Large intestine (tissue), 12 donors: ENCODE measurements at places on chromosomes 4 and X.
A peak's percentile ranks its signal among the peaks of the same experiment; 100 is the strongest.

- no peak for DNase-seq
Measured at GRCh38 chr4:3779509-3779908, 13.3 kb downstream of the ADRA2C start.

GRCh38 chr4:104524591-104524990, 29.9 kb upstream of the CXXC4 start:
- no peak for DNase-seq

GRCh38 chr4:153107246-153107645, 97.0 kb upstream of the TRIM2 start:
- no peak for DNase-seq

DNA sequence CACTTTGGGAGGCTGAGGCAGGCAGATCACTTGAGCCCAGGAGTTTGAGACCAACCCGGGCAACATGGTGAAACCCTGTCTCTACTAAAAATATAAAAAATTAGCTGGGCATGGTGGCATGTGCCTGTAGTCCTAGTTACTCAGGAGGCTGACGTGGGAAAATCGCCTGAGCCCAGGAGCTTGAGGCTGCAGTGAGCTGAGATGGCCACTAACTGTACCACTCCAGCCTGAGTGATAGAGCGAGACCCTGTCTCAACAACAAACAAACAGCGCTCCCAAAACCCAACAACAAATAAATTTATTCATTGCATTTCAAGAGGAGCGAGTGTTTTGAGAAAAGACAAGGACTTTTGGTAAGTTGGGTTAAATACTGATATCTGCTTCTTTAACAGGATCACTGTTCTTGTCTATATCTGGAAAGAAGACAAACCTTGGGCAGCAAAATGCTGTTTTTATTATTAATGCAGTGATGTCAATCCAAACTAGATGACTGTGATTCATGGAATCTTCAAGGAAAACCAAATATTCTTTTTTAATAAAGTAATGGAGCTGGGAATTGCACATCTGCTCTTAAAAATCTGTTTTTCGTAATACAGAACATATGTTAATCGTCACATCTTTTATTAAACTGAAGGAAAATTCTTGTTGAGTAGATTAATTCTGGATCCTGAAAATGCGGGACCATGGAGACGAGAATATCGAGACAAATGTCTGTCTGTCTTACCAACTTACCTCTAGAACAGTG, 90.8 kb upstream of the LIMCH1 start:
- no peak for DNase-seq

DNA sequence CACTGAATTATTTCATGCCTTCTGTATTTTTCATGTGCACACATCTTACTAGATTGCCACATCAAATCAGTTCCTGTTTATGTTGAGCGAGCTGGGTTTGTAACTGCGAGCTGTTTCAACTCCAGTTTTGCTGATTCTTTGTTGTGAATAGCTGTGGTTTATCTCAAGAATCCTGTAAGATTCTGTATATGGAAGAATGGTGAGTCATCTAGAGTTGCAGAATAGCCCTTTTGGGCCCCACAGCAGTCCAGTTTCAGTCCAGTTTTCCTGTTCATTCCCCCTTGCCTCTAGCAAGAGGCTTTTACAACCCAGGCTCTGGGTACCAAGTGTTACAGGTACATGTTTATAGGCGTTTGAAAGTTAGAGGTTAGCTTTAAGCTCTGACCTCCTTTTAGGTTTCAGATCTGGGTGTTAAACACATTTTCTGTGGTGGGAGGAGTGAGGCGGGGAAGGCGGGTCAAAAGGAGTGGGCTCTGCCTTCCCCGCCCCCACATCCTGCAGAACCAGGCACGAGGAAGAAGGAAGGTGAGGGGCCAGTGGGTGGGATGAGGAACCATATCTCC, 32.7 kb downstream of the TBC1D14 start:
- peak; percentile 94 for DNase-seq

DNA sequence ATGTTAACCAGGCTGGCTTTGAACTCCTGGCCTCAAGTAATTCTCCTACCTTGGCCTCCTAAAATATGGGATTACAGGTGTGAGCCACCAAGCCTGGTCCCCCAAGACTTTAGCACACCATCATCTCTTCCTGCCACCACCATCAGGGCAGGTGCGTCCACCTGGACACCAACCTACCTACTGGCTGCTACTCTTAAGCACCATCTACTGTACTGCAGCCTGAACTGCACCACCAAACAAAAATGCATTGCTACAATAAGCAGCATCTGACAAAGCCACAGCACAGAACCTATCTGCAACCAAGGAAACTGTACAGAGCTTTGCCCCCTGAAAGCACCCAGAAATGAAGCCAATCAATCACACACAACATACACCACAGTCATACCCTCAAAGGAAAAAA, 139.7 kb downstream of the EFHC2 start:
- DNase-seq = no peak

DNA sequence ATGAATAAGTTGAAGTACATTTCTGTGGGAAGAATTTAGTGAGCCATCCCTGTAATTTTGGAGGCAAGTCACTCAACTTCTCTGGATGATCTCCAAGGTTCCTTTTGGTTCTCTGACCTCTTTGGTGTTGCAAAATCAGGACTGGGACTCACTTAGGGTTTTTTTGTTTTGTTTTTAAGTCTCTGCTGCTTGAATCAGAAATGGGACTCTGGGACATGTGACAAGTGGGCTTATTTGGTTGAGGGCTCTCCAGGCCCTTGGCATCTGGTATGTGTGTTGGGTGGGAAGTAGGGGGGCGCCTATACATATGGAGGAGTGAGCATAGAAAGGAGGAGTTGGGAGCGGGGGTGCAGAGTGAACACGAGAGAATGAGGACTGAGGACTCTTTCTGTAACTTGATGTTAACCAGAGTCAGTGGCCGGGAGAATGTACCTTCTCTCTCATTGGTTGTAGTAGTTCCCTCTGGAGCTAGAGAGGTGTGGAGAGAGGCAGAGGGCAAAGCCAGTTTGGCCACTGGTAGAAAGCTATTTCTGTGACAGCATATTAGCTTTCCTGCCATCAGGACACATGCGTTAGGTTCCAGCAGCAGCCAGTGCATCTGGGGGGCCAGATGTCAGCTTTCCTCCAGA, 1.9 kb downstream of the ARHGAP10 start:
- no peak for DNase-seq

GRCh38 chr4:109385260-109385659, 48.4 kb upstream of the SEC24B start:
- no peak for DNase-seq
